ENCODE measurements at places on chromosomes 13 and 19.

DNA sequence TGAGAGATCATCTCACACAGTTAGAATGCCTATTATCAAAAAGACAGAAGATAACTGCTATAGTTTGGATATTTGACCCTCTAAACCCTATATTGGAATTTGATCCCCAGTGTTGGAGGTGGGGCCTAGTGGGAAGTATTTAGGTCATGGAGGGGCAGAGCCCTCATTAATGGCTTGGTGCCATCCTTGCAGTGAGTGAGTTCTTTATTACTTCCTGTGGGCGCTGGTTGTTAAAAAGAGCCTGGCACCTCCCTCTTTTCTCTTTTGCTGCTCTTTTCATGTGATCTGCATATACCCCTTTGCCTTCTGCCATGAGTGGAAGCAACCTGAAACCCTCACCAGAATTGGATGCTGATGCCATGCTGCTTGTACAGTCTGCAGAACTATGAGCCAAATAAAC is 66.8 kb downstream of the TDRD3 start:
- no peak for DNase-seq

DNA sequence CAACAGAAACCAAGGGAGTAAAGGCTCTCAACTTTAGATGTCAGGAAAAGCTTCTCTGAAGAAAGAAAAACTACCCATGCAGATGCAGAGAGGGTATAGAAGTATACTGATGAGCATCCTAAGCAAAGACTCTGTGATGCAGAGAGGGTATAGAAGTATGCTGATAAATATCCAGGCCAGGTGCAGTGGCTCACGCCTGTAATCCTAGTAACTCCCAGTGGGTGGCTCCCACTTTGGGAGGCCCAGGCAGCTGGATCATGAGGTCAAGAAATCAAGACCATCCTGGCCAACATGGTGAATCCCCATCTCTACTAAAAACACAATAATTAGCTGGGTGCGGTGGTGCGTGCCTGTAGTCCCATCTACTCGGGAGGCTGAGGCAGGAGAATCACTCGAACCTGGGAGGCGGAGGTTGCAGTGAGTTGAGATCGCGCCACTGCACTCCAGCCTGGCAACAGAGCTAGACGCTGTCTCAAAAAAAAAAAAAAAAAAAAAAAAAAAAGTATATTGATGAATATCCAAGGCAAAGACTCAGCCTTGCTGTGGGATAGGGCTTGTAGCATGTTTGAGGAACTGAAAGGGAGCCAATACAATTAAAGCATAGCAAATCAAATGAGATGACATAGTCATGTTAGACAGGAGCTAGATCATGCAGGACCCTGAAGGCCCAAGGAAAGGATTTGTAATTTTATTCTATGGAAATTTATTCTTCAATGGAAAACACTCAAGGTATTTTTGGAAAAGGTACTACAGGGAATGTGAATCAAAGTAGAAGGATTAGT is 14.9 kb downstream of the UBL3 start:
- no peak for DNase-seq

- DNase-seq = no peak
These were observed 985.4 kb downstream of the DIAPH3 start for GRCh38 chr13:59178344-59178743.

GRCh38 chr19:10299545-10300458 is 9.8 kb downstream of the ZGLP1 start:
- DNase-seq = no peak

DNA sequence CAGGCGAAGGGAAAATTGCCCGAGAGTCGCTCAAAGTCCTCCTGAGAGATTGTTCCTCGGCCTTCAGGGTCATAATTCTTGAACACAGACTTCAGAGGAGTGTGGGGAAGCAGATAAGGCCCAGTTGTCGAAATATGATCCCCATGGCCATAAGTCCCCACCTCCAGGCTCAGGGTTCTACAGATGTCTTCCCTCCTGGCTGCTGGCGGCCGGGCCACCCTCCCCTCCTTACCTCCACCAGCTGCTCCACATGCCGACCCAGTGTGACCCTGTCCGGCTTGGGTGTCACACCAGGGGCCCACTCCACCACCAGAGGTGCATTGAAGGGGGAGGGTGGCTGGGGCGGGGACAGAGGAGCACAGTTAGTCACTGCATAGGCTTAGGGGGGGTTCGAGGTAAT is 10.1 kb downstream of the FAM98C start:
- no peak for DNase-seq

DNA sequence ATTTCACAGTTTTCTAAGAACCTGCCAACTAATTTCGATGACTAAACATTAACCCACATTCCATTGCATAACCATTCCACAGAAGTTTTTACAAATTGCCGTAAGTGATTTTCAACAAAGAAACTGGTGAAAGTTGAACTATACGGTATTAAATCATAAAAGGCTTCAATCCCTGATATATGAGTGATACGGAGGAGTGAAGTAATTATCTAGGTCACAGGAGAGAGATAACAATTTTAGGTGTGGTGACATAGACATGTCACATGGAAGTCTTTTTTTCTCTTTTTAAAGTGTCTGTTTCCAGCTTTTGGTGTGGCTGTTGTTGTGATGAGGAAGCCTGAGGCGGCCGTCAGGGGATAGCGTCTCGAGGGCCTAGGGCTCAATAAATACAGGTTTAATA is 29.4 kb downstream of the TBC1D4 start:
- DNase-seq = no peak

DNA sequence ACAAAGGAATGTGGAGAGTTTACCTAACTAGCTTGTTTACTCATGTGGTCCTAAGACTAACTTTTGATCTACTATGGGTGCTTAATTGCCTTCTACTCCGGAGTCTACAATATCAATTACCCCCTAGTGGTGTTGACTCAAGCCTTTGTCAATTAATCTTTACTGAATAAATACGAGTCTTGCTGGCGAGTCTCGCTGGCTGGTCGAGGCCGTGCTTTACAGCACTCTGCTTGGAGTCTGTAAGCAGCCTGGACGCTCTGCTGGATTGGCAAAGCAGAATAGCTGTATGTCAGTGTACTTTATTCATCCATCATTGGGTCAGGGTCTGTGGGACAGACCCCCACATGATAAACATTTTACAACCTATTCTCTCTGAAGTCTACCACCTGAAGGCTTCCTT is 9.9 kb upstream of the SPART start:
- no peak for DNase-seq

- no peak for DNase-seq
These were observed 1.9 kb downstream of the RRAS start for GRCh38 chr19:49637821-49638738.

DNA sequence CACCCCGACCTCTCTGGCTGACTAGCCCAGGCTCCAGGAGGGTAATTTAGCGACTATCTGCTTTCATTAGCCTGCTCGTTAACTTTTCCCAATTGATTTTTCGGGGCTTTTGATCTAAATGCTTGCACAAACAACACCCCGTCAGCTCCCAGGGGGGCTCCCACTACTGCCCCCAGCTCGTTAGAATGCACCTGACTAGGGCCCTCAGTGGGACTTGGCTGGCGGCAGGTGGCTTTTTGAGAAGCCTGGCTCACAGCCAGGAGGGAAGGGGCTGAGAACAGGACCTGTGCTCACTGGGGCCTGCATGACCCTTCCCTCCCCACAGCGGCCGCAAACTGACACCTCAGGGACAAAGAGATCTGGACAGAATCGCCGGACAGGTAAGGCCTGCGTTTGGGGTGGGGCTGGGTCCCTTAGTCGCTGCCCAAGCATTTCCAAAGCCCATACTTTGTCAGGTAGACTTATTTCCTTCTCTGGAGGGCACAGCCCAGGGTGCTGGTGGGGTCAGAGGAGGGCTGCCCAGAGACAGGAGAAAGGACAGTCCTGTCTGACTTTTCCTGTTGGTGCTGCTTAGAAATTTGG is 7.6 kb upstream of the CD79A start:
- DNase-seq = no peak

GRCh38 chr13:75371203-75371602 is 110.8 kb downstream of the TBC1D4 start:
- no peak for DNase-seq

- DNase-seq = no peak
These were observed 899.3 kb downstream of the UQCRFS1 start for GRCh38 chr19:28313633-28314032.

DNA sequence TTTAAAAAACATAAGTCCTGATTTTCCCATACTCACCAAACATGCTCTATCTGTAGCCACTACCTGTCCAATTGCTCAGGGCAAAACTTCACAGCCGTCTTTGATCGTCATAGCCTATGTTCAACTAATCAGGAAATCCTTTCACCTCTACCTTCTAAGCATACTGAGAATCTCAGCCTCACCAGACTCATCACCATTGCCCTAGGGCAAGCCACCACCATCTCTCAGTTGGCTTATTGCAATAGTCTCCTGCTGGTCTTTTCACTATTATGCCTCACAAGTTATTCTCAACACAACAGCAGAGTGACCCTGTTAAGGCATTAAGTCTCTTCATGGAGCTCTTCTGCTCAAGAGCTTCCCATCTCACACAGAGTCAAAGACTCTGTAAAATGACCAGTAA is 260.4 kb upstream of the MAB21L1 start:
- no peak for DNase-seq

- no peak for DNase-seq
These were observed 62.0 kb downstream of the XPO4 start for GRCh38 chr13:20840568-20840967.

GRCh38 chr13:78680576-78681350 is 21.8 kb upstream of the OBI1 start:
- no peak for DNase-seq

- DNase-seq = no peak
These were observed 630.3 kb downstream of the GPC5 start for GRCh38 chr13:92028695-92029094.

GRCh38 chr13:20165417-20166257 is 4.8 kb upstream of the GJA3 start:
- no peak for DNase-seq

DNA sequence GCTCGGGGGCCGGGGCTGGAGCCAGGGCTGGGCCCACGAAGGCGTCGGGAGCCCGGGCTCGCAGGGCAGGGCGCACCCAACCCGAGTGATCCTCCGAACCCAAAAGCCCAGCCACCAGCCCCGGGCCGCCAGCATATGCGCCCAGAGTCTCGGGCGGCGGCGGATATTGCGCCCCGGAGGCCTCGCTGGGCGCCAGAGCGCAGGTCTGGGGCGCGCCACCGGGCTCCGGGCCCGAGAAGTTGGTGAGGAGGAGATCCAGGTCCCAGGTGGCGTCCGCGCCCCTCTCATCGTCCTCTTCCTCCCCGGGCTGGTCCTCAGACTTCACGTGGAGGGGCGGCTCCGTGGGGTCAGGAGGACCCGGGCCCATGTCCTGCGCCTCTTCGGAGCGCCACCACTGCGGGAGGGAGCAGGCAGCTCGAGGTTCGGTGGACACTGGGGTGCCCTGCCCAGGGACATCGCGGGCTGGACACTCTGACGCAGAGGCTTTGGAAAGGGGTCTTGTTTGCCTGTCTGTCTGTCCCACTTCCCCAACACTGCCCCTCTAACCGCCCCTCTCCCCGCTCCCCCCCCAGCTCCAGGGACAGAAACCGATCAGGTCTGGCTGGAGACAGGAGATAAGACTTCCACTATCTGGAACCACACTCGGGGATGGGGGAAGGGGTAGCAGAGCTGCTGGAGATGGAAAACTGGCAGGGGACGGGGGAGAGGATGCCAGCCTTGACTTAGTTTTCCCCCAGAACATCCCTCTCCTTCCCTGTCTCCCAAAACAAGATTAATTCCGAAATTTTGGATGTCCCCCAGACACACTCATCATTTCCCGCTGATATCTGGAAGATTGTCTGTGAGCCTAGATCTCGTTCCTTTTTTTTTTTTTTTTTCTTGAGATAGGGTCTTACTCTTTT is 1.0 kb downstream of the KLF1 start:
- no peak for DNase-seq

- DNase-seq = no peak
These were observed 165.1 kb downstream of the COG6 start for GRCh38 chr13:39820606-39821005.

- DNase-seq = no peak
These were observed 454.7 kb upstream of the TSHZ3 start for GRCh38 chr19:31803835-31804446.

GRCh38 chr19:19538061-19538784 is at the start of gene CILP2:
Gene CILP2 (plus strand): TSS chr19:19538265. CDS start chr19:19538350, 85 bp downstream.
- DNase-seq = no peak

GRCh38 chr13:27921961-27922882 is 2.4 kb downstream of the PDX1 start:
- no peak for DNase-seq

- no peak for DNase-seq
These were observed 4.3 kb downstream of the HAUS8 start for GRCh38 chr19:17070912-17071311.

- DNase-seq = no peak
These were observed 12.7 kb downstream of the SUGT1 start for GRCh38 chr13:52665325-52665724.

GRCh38 chr19:18053576-18054219 is 33.0 kb downstream of the IL12RB1 start:
- DNase-seq = no peak

DNA sequence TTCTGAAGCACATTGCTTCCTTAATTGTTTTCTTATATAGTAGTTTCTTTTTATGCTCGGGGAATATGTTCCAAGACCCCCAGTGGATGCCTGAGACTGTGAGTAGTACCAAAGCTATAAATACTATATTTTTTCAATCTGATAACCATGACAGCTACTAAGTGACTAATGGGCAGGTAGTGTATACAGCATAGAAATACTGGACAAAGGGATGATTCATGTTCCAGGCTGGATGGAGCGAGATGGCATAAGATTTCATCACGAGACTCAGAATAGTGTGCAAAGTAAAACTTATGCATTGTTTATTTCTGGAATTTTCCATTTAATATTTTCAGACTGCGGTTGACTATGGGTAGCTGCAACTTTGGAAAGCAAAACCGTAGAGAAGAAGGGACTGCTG is 47.9 kb upstream of the OLFM4 start:
- DNase-seq = no peak

DNA sequence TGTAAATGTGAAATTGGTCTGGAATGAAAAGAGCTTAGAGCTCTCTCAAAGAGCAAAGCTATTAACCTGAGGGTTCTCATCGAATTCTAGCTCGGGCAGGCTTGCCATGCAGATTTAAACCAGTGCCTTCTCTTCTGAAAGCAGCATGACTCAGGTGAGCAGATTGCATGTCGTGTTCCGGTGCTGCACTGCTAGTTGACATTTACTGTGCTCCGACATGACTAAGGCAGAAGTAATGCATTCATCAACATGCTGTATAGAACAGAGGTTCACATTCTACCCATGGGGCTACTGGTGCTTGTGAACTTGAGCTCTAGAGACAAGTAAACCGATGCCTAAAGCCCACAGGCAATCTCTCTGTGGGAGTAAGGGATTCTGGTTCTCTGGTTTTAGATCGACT is 947.7 kb downstream of the EFNB2 start:
- DNase-seq = no peak
